ENCODE measurements at places on chromosomes 2 and 18.

- DNase-seq, result no peak
These were observed 13.6 kb downstream of the ASAP2 start for GRCh38 chr2:9220201-9220600.

- DNase-seq, result peak; percentile 29
These were observed 68.3 kb downstream of the CRACDL start for GRCh38 chr2:98867539-98868309.

GRCh38 chr18:26655525-26656430, 107.4 kb upstream of the KCTD1 start:
- peak; percentile 22 for DNase-seq

GRCh38 chr2:85119900-85120299, 13.3 kb upstream of the TCF7L1 start:
- DNase-seq, result no peak

- DNase-seq, result no peak
These were observed 244.3 kb downstream of the BABAM2 start for GRCh38 chr2:28134857-28135256.

- no peak for DNase-seq
These were observed 42.3 kb upstream of the LPIN2 start for GRCh38 chr18:3055186-3055728.

- DNase-seq, result peak; percentile 83
These were observed 41.2 kb downstream of the RPL37A start for GRCh38 chr2:216539791-216540241.

DNA sequence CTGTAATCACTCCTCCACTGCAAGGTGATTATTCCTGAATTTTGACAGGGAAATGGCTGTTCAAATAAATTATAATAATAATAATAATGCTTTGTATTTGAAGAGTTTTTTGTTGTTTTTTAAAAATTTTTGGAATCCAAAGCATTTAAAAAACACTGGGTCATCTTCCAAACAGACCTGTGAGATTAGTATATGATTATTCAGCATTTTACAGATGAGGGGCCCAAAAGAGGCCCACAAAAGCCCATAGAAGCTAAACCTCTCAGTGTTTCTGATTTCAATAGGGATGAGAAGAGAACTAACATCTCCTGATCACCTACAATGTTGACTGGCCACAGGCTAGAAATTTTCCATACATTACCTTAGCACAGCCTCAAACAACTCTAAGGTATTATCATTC, 8.0 kb upstream of the POLR2D start:
- no peak for DNase-seq

- no peak for DNase-seq
These were observed 93.3 kb downstream of the ALPK2 start for GRCh38 chr18:58535340-58536201.

- DNase-seq, result no peak
These were observed 317.9 kb upstream of the UBE2E3 start for GRCh38 chr2:180662521-180662920.

- no peak for DNase-seq
These were observed 42.1 kb downstream of the ODC1 start for GRCh38 chr2:10406016-10406415.

- no peak for DNase-seq
These were observed 236.6 kb downstream of the PTH2R start for GRCh38 chr2:208643145-208643544.

- peak; percentile 70 for DNase-seq
These were observed 42.7 kb upstream of the RPL31 start for GRCh38 chr2:100959225-100959880.

- no peak for DNase-seq
These were observed 98.6 kb downstream of the TGFA start for GRCh38 chr2:70454936-70455544.

GRCh38 chr2:187338679-187339121, 109.4 kb downstream of the CALCRL start:
- no peak for DNase-seq

GRCh38 chr2:234289834-234290590, 206.9 kb downstream of the ARL4C start:
- peak; percentile 76 for DNase-seq

DNA sequence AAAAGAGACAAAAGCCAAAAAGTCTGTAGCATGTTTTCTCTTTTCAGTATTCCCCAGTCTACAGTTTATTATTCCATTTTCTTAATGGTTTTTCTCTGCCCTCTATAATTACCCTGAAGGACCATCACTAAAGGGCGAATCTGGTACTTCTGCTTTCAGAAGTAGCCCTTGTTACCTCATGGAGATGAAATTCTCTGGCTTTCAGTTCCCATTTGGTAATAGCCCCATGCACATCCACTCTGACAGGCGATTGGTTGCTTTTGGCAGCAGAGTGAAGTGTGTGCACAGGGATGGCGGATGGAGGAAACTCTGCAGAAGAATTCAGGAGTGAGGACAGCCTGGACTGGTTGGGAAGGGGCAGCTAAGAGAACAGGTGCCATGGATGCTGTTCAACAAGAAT, 66.3 kb upstream of the NABP1 start:
- peak; percentile 10 for DNase-seq

Data from A172 (cell line).